ENCODE measurements at places on chromosomes 2 and 18.
A peak's percentile ranks its signal among the peaks of the same experiment; 100 is the strongest.

- no peak for DNase-seq
These were observed 148.7 kb upstream of the DOCK10 start for GRCh38 chr2:225190987-225191386.

DNA sequence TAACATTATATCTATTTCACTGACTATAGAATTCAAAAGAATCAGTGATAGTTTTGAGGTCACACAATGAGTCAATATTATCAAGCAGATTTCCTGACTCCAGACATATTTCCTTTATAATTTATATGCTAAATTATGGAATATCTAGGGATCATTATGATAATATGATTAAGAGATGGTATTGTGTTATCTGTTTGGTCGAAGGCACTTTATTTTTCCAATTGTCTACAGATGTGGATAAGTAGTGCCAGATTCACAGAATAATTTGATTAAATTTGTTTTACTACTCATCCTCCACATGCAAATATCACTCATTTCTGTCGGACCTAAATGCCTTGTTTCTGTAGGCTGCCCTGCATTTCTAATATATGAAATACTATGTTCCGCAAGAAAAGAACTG, 4.4 kb downstream of the ZNF804A start:
- DNase-seq: no peak

DNA sequence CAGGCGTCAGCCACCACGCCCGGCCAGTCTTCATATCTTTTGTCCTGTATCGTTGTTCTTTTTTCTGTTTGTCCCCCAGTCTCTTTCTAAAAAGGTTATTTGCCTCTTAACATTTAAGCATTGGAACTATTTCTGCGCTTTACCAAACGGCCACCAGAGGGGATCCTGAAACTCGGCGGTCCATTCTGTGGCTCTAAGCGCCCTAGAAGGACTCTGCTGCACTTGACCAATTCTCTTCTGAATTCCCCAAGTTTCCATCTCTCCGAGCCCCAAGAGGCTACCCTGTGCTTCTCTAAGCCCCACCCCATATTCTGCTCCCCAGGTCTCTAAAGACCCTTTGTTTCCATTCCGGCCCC, 33.1 kb upstream of the REG3G start:
- no peak for DNase-seq

GRCh38 chr2:46323730-46324129, 26.5 kb downstream of the EPAS1 start:
- no peak for DNase-seq

- no peak for DNase-seq
These were observed 78.6 kb upstream of the RGPD4 start for GRCh38 chr2:107747964-107748583.

- DNase-seq: no peak
These were observed 51.8 kb downstream of the KCNG2 start for GRCh38 chr18:79849328-79850207.

DNA sequence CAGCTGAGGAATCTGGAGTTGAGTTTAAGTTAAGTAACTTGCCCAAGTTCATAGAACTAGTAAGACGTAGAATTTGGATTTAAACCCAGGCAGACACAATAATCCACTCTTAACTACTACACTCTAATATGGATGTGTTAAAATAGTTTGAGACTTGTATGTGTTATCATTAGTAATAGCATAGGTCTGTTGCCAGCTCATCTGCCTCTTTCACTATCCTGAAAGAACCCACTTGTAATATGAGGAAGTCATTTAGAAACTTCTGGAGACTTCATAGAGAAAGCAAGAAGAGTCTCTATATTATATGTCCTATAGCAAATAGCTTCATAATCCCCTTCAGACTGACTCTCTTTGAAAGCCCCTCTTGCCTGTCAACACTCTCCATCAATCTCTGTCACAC, 43.0 kb upstream of the ACADL start:
- no peak for DNase-seq

GRCh38 chr2:70104231-70105111, 17.2 kb downstream of the PCBP1 start:
- no peak for DNase-seq

GRCh38 chr2:229852565-229852964, 69.2 kb downstream of the TRIP12 start:
- peak; percentile 19 for DNase-seq

- no peak for DNase-seq
These were observed 10.2 kb downstream of the ARID5A start for GRCh38 chr2:96546797-96547196.

DNA sequence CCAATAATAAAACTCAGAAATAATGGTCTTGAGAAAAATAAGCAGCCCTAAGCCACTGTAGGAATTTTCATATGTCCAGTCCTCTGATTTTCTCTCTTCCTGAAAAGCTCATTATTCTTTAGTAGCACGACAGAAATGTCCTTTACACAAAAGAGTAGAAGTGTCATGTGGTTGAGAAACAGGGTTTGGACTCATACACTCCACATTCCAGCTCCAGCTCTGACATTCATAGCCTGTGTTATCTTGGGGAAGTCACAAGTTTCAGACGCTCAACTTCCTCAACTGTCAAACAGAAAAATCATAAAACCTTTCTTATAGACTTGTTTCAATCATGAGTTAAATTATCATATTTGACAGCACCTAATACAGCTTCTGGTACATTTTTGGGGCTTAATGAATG, 511.5 kb downstream of the TNS1 start:
- DNase-seq: no peak

Data from activated CD8-positive, alpha-beta memory T cell treated with anti-CD3 and anti-CD28 coated beads for 1 hour (primary cell).